ENCODE measurements at places on chromosomes 7 and 10.

DNA sequence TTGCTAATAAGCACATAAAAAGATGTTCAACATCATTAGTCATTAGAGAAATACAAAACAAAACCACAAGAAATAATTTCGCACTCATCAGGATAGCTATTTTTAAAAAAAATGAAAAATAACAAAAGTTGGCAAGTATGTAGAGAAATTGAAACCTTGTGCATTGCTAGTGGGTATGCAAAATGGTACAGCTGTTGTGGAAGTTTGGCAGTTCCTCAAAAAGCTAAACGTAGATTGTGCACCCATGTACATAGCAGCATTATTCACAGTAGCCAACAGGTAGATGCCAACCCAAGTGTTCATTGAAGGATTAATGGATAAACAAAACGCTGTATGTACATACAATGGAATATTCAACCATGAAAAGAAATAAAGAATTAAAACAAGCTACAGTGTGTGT is 35.3 kb upstream of the STARD3NL start:
- no peak for DNase-seq

- peak; percentile 11 for DNase-seq
Observed at GRCh38 chr7:75943864-75944263, 28.9 kb downstream of the POR start.

- no peak for DNase-seq
Observed at GRCh38 chr7:155883491-155884224, 71.4 kb upstream of the SHH start.

GRCh38 chr7:25615593-25615992 is 387.3 kb upstream of the NPVF start:
- peak; percentile 58 for DNase-seq

- no peak for DNase-seq
Observed at GRCh38 chr10:1020958-1021357, 4.7 kb downstream of the IDI2 start.

DNA sequence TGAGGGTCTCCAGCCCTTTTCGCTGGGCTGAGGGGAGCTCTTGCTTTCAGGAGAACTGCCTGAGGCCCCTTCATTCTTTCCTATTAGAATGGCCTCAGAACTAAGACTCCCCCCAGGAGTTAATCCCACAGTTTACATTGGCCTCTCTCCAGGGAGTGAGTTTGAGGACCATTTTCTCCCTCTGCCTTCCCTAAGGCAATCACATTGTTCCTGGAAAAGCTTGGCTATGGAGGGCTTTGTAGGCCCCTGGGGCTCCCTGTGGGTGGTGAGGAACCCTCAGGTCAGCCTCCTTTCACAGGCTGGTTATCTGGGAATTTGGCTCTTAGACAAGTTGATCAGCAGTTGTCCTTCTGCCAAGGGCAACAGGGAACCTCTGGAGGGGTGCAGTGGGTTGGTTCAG is 343.7 kb downstream of the RPS24 start:
- peak; percentile 22 for DNase-seq

GRCh38 chr7:139574618-139575337 is 51.3 kb downstream of the CLEC2L start:
- no peak for DNase-seq

DNA sequence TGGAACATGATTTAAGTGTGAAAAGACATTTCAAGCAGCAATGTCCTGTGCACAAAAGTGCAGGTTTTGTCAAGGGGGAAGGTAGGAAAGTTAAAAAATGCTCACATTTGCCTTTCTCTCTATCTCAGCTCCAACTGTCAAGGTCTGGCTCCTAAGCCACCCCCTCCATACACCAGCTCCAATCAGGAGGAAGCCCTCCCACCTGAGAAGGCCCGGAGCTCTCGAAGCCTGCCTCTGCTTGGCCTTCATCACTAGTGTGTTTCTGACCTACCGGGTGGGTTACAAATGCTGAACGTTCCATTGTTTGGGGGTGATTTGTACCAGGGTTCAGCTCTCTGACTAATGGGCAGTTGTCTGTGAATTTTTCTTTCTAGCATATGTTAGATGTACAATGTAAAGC is 14.2 kb downstream of the CRHR2 start:
- no peak for DNase-seq

DNA sequence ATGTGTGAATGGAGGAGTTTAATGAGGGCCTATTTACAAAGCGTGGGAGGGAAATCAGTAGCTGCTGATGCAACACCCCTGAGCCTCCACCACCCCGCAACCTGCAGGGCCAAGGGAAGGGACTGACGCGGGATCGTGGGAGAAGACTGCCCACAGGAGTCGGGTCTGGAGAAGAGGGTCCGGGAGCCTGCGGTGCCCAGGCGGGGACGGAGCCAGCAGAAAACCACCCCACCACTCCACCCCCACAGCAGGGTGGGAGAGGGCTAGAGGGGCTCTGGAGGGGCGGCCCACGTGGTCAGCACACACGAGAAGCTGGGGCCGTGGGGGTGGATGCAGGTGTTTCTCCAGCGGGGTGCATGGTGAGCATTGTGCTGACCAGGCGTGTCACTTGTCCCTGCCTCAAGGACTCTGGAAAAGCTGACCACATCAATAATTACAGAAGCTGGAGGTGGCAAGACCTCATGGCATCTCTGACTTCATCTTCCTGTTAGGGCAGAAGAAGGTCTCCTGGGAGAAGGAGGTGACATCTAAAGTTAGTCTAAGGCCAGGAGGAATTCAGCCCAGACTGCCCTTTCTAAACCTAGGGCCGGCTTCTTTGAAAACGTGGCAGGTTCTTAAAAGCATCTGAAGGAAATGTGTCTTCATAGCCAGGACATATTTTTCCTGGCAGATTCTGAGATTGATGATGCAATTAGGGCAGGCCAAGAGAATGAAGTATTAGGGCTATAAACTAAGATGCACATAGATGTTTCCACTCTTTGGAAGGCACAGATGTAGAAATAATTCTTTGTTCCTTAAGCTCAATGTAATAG is 150.9 kb downstream of the RGS10 start:
- DNase-seq, result peak; percentile 34

DNA sequence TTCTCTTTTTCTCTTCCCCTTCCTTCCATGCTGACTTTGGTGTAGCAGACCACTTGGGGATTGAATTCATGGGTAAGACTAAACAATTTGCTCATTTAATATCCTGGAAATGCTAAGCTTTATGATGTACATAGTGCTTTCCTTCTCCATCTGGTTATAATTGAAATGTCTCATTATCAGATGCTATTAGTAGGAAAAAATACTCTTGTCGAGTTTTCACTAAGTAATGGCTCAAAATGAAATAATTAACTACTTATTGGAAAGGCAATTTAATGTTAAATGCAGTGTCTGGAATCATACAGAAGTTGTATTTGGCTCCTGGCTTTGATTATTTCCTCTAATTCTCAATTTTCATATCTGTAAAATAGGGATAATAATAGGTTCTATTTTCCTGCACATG is 990.4 kb downstream of the NRG3 start:
- no peak for DNase-seq

- DNase-seq, result peak; percentile 76
Observed at GRCh38 chr10:127157506-127158200, 38.7 kb downstream of the INSYN2A start.

DNA sequence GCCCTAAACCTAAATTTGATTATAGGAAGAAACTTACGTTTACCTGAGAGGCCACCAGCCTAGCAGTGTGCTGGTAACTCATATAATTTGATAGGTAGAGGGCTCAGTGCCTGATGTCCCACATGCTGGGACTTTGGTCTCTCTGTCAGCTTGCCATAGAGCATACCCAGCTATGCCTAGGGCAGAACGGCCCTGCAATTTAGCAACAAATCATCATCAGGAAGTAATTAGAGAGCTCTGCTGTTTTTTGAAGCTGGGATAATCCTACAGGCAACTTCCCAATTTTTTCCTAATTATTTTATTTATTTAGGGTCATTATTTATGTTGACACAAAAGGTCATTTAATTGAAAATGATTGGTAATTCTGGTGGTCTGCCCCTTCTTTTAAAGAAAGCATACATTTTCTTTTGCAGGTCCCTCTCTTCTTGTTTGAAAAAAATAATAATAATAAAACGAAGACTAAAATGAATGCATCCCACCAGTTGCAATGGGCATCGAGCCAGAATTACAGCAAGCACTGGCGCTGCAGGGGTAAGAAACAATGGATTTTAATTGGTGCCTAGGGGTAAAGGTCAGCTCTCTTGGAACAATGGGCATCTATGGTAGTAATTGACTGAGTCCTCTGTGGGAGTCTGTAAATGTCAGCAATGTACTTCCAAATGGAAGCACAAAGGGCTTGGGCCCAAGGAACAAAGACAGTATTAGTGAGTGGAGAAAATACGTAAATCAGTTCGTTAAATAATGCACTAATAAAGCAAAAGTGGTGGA is 348.0 kb downstream of the SORCS1 start:
- no peak for DNase-seq

DNA sequence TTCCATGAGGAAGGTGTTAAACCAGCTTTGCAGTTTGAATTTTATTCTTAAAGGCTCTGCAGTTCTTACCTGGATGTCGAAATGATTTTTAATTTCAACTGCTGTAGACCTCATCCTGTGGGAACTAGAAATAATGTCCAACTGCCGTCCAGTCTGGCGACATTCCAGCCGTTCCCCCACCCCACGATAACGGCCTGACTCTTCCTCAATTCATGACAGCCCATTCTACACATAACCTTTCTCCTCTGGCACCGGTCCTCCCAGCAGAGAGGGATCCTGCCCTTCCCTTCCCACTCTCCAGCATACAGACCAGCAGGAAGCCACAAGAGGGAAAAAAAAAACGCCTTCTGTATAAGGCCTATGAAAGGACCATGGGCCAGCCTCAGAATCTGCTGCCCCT is 51.8 kb upstream of the PRR15 start:
- no peak for DNase-seq

- no peak for DNase-seq
Observed at GRCh38 chr7:17934094-17934493, 6.2 kb downstream of the SNX13 start.

DNA sequence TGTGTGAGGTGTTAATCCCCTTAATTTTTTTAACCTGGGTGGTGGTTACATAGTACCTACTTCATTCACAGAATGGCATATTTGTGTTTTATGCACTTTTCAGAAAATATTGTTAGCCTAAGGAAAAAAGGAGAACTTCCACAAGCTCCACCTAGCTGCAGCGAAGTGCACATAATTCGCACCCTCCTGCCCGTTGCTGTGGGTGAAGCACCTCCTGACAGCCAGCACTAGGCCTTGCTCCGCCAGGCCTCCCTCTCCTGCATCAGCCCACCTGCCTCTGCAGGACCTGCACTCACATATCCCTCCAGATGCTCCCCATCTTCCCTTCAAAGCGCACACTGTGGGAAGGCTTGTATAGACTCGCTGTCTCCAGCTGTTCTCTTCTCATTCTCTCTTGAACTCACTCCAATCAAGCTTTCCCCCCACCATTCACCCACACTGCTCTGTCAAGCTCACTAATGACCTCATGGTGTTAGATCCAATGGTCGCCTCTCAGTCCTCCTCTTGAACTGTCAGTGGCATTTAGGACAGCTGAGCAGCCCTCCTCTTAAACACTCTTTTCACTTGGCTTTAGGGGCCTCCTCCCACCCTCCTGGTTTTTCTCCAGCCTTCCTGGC is 20.7 kb upstream of the GRID1 start:
- DNase-seq, result no peak

- DNase-seq, result peak; percentile 41
Observed at GRCh38 chr7:130982160-130982638, 248.2 kb upstream of the KLF14 start.

DNA sequence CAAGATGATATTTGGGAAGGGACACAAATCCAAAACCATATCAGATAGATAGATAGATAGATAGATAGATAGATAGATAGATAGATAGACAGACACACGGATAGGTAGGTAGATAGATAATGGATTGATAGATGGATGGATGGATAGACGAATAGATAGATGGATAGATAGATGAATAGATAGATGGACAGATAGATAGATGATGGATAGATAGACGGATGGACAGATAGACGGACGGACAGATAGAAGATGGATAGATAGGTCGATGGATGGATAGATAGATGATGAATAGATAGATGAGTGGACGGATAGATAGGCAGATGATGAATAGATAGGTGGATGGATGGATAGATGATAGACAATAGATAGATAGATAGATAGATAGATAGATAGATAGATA is 39.8 kb downstream of the NPTX2 start:
- no peak for DNase-seq

DNA sequence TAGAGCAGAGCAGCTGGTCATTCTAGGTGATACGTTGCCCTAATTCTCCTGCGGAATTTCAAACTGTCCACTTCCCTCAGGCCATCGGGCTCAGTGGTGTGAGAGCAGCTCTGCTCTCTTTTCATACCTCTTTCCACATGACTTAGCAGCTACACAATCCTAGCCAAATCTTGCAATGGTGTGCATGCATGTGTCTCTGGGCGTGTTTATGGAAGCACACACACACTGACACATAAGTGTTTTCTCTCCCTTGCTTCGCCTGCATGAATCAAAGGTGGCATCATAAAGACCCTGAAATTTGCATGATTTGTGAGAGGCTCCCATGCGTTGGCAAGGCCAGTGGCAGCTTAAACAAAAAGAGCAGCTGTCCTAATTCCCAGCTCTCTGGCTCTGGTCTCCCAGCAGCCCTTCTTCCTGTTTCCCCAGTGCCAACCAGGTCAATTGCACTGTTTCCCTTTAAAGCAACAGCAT is 1189.5 kb downstream of the GATA3 start:
- no peak for DNase-seq

- no peak for DNase-seq
Observed at GRCh38 chr7:155064186-155064585, 5.9 kb upstream of the HTR5A start.

- DNase-seq, result no peak
Observed at GRCh38 chr10:42769173-42769572, 13.4 kb upstream of the BMS1 start.

- DNase-seq, result no peak
Observed at GRCh38 chr10:8913720-8914119, 859.2 kb downstream of the GATA3 start.

- DNase-seq, result no peak
Observed at GRCh38 chr7:127066974-127067373, 185.8 kb downstream of the GRM8 start.

- DNase-seq, result no peak
Observed at GRCh38 chr10:73386583-73386982, 27.3 kb downstream of the ANXA7 start.

DNA sequence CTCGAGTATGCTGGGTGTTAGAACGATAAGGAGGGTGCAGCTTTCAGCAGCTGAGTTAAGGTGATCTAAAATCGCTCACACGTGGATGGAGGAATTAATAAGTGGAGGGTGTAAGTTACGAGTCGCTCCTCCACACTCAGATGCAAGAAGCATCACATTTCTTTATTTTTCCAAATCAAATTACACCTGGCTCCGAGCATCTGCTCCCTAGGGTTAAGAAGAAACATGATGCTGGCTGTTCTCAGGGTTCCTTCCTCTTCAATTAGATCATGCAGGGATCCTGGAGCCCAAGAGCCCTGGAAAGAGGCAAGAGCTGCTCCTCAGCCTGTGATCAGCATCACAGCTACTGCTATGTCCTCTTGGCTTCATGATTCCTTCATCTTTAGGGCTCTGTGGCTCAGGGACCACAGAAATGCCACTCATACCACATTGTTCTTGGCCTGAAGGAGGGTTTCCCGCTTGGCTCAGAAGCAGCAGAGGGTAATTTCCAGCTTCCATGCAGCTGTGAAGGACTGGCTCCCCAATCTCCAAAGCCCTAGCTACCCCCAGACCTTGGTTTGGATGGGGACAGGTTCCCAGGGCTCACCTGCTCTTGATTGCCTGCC is 235.9 kb upstream of the ZNF32 start:
- DNase-seq, result no peak

- DNase-seq, result no peak
Observed at GRCh38 chr7:70459546-70459945, 672.4 kb upstream of the GALNT17 start.
